ENCODE measurements at places on chromosomes 4 and X.

DNA sequence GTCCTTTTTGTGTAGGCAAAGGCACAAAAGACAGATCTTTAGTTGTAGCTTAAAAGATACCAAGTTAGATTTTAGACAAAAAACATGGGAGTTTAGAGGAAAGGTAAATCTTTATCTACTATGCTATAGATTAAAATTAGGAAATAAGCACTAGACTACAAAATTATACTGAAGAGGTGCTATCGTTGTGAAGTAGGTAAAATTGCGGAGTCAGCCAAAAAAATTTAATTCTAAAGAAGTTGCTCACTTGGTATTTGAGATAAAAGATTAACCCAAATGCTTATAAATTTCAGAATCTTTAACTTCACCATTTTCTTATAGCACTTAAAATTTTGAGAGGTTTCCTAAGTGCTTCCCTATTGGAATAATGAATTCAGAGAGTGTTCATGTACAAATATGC is 604.1 kb downstream of the GRXCR1 start:
- DNase-seq: no peak

GRCh38 chr4:144818136-144818535 is 172.2 kb downstream of the HHIP start:
- DNase-seq: no peak

- DNase-seq: no peak
These were observed 571.1 kb downstream of the PCDH7 start for GRCh38 chr4:31291238-31291637.

GRCh38 chrX:116238093-116238492 is 67.5 kb downstream of the AGTR2 start:
- no peak for DNase-seq

DNA sequence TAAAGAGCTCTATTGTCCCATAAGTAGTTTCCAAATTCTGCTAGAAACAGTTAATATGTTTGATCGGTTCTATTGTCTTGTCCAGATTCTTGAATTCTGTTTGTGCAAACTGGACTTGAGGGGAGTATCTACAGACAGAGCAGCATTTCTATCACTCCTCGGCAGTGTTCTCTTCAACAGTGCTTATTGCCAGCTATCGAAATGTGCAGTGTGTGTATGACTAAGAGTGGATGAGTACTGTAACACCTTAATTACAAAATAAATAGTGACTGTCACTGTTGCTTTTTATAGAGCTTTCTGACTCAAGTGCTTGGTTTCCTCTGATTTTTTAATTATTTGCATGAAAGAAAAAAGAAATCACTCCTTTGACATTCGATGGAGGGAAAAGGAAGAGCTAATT is 274.6 kb downstream of the RPA4 start:
- no peak for DNase-seq

DNA sequence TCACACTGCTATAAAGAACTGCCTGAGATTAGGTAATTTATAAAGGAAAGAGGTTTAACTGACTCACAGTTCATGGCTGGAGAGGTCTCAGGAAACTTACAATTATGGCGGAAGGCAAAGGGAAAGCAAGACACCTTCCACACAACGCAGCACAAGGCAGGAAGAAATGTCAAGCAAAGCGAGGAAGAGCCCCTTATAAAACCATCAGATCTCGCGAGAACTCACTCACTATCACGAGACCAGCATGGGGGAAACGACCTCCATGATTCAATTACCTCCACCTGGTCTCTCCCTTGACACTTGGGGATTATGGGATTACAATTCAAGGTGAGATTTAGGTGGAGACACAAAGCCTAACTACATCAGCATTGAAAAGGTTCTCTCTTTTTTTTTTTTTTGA is 39.6 kb downstream of the PALLD start:
- no peak for DNase-seq

DNA sequence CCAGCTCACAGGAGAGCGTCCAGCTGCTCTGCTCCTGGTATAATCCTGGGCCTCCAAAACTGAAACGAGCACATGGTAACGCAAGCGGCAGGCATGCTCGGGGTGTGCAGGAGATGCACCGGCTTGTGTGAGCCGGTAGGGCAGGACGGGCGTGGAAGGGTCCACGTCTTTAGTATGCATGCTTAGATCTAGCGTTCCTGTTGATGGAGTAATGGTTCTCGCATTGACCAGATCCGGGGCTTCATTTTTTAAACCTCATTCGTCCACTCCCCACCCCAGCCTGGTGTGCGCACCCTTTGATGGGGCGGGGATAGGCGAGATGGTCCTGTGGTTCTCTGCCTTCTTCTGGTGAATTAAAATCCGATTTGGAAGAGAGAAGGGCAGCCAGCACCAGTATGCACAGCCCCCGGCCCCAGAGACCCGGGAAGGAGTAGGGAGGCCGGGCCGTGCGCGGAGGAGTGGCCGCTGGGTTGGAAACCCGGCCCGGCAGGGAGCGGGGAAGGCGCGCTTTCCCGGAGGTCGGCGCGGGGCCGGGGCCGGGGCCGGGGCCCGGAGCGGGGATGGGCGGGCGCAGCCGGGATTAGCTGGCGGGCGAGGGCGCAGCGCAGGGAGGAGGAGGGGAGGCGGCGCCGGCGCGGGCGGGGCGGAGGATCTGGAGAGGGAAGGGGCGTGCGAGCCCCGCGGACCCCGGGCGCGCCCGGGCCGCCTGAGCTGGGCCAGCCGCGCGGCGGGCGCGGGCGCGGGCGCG is 39.9 kb downstream of the FAM149A start:
- DNase-seq: peak; percentile 51

DNA sequence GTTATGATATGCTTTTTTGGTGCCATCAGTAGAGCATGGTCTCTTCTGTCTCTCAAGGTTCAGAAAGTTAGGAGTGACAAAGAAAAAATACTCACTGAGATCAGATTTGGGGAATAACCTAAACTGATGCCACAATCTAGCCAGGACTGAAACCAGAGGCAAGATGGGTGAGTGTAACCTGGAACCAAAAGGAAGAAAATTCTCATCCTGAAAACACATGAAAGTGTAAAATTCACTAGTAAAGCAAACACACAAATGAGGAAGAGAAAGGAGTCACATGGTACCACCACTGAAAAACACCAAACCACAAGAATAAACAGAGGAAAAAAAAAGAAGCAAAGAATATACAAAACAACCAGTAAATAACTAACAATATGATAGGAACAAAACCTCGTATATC is 96.4 kb downstream of the ANXA10 start:
- no peak for DNase-seq

GRCh38 chrX:153537080-153537479 is 19.6 kb downstream of the ATP2B3 start:
- no peak for DNase-seq

DNA sequence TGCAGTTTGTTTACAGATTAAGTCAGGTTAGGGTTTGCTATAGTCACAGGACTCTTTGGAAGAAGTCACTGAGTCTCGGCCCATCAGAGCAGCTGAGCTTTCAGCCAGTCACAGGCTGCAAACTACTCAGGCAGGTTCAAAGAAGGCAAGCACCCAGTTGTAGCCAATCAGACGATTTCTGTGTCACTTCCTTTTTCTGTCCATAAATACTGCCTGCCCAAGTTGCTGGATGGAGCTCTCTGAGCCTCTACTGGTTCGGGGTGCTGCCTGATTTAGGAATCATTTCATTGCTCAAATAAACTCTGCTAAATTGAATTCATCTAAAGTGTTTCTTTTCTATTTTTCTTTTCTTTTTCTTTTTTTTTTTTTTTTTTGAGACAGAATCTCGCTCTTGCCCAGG is 7.3 kb upstream of the SH3BP2 start:
- no peak for DNase-seq

DNA sequence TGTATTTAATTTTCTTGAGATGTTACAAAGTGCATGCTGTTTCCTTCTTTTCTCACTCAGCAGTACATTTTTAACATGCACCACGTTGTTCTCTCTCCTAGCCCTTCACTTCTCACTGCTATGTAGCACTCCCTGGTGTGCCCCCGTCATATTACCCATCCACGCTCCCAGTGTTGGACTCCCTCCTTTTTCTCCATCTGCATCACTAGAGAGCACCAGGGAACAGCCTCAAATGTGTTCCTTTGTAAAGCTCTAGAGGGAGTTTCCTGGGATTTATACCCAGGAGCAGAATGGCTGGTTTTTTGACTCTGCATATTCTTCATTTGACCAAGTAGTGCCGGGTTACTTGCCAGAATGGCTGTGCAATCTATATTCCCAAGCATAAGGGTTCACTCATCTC is 240.3 kb upstream of the ANXA3 start:
- no peak for DNase-seq

GRCh38 chr4:39587881-39588280 is 50.8 kb downstream of the SMIM14 start:
- DNase-seq: peak; percentile 77

DNA sequence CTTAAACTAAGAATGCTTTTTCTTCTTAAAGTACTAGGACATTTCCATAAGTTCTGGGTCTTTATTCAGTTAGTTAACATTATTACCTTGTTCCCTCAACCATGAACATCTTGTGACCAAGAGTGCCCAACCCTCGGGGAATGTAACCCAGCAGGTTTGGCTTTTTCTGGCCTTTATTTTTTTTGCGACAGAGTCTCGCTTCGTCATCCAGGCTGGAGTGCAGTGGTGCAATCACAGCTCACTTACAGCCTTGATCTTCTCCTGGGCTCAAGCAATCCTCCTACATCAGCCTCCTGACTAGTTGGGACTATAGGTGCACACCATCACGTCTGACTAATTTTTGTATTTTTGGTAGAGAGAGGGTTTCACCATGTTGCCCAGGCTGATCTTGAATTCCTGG is 65.1 kb downstream of the USP11 start:
- peak; percentile 32 for DNase-seq

DNA sequence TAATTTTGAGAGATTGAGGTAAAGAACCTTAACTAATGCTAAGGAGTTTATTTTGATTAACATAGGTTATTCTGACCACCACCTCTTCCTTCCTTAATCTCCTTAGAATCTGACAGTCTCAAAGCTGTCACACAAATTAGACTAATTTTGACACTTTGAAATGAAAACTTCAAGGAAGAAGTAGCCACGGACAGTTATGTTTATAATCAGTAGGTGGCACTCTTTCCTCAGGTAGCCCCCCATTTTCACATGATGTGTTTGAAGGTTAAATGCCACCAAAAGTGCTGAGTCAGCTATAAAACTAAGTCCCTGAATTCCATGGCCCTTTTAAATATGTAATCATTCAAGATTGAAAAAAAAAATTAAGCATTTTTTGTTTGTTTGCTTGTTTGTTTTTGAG is 22.4 kb downstream of the TMEM33 start:
- DNase-seq: no peak

DNA sequence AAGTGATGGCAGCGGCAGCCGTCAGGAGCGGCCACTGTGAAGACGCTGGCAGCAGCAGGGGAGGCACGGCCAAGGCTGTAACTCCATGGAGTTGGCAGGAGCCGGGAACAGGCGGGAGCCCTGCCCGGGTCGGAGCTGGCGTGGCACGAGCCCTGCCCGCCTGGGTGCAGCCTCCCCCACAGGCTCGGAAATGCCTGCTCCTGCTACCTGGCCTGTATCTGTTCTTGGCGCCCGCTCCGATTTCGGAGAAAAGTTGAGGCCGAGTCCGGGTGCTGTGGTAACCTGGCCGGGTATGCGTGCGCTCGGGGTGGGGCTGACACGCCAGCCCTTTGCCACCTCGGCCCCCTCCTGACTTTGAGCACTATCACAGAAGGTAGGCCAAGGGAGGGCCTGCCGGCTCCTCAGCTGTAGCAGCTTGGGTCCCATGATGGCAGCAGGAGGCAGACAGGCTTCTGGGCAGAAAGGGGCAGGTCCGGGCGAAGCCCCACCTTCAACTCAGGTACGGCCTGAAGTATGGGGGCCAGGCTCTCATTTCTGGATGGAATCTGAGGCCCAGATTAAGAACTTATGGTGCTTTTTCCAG is 51.2 kb upstream of the SHISA3 start:
- DNase-seq: no peak

Data from foreskin fibroblast (primary cell).